ENCODE measurements at places on chromosomes 12 and 14. TPM values are rescaled to one million over a fixed set of nuclear protein-coding genes. Genes with fewer than 3 reads are reported as not detected.

DNA sequence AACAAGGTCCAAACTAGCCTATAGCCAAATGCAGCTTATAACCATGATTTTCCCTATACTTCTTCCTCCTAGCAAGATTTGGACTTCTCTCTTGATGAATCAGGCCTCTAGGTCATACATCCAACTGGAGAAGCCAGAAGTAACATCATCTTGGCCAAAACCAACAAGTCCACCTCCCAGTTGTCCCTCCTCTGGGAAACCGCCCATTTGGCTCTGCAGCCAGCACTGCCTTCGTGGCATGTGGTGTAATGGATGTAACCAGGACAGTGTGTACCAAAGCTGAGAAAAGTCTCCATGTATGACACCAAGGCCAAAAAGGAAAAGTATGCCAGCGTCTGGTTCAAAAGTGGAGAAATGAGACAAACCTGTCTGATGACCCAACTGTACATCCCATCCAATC, 59.3 kb upstream of the VASH1 start:
- H3K27ac ChIP-seq, result no peak overlapping the region
- H3K27me3 ChIP-seq, result peaks cover 4% of the 10 kb centered on the region
- no peak overlapping the region for H3K4me3 ChIP-seq
- peak; percentile 6 for DNase-seq
- no peaks in the 10 kb centered on the region for H3K4me1 ChIP-seq
- H3K36me3 ChIP-seq, result no peaks in the 10 kb centered on the region

- DNase-seq, result no peak
- H3K27me3 ChIP-seq, result no peaks in the 10 kb centered on the region
- no peaks in the 10 kb centered on the region for H3K4me1 ChIP-seq
- no peak overlapping the region for H3K4me3 ChIP-seq
Observed at GRCh38 chr14:21486640-21487087, 9.7 kb downstream of the TOX4 start.

SHMT2 gene
- total RNA-seq, result 108 TPM

DNA sequence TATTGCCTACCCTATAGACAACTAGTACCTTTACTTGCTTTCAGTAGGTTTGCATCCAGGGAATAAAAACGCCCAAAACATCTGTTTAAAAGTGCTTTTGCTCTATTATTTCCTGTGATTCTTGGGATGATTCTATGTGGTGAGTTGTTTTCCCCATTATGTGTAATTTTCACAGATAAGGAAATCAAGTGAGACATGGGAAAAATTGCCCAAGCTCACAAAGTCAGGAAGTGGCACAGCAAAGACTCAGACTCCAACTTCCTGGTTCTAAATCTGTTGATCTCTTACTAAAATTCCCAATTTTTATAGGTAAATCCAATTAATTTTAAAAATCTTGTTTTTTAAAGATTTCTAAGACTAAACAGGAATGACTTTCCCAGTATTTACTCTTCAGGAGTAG, 39.0 kb downstream of the NID2 start:
- H3K27ac ChIP-seq, result no peak overlapping the region
- no peak for DNase-seq
- H3K4me1 ChIP-seq, result peaks cover 27% of the 10 kb centered on the region
- H3K27me3 ChIP-seq, result no peaks in the 10 kb centered on the region
- no peak overlapping the region for H3K4me3 ChIP-seq
- H3K36me3 ChIP-seq, result peaks cover 5% of the 10 kb centered on the region

DNA sequence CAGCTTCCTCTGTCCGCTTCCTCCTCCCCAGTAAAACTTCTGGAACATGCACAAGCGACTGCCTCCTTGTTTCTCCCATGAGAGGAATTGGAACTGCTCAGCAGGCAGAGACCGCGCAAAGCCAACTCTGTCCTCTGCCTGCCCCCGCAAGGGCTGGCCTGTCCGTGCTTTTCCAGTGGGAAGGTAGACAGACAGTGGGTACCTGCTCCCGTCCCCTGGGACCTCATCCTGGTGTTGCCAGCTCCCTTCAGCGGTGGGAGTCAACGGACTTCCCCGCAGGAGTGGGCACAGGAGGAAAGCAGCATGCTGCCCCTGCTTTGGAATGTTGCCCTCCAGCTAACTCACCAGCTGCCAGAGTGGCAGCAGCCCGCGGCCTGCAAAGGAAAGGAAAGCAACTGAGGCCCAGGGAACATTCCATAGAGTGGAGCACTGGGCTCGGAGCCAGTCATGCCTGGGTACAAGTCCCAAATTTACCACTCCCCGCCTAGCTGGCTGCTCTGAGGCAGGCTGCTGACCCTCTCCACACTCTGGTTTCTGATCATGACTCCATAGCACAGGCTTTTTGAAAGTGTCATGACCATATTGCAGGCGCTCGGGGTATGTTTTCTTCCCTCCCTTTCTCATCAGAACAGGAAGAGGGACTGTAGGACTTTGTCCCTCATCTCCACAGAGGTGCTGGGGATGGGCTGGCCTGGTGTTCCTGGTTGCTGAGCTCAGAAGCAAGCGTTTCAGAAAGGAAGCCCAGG, 89.2 kb upstream of the CLMN start:
- H3K27ac ChIP-seq, result no peak overlapping the region
- peaks cover 18% of the 10 kb centered on the region for H3K27me3 ChIP-seq
- peaks cover 38% of the 10 kb centered on the region for H3K4me1 ChIP-seq
- H3K36me3 ChIP-seq, result no peaks in the 10 kb centered on the region

GRCh38 chr14:104865081-104865630, at the start of gene CEP170B:
Gene CEP170B (plus strand): TSS chr14:104865268. CDS start chr14:104868451, 3,183 bp downstream.
- H3K4me1 ChIP-seq, result peaks cover 4% of the 10 kb centered on the region

KLRC1 gene
- total RNA-seq, result not detected

DNA sequence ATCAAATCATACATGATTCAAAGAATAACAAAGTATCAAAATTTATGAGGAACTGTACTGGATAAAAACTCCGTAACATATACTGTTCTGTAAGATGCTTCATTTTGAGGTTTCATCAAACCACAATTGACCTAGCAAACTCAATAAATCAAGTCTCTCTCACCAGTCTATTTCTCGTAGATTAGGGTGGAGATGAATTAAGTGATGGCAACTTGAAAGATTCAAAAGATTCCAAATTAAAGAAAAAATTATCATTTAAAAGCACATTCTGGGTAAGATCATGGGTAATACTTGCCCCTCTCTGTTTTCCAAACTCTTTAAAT, 74.4 kb downstream of the PAPLN start:
- H3K4me3 ChIP-seq, result no peak overlapping the region
- peaks cover 10% of the 10 kb centered on the region for H3K36me3 ChIP-seq
- no peak for DNase-seq
- H3K4me1 ChIP-seq, result peaks cover 6% of the 10 kb centered on the region
- no peaks in the 10 kb centered on the region for H3K27me3 ChIP-seq

- peaks cover 11% of the 10 kb centered on the region for H3K36me3 ChIP-seq
- H3K4me3 ChIP-seq, result no peak overlapping the region
Observed at GRCh38 chr14:68841016-68841809, 48.3 kb upstream of the ZFP36L1 start.

GRCh38 chr12:51921017-51921725, 13.9 kb downstream of the ACVRL1 start:
- DNase-seq, result no peak
- H3K27me3 ChIP-seq, result no peaks in the 10 kb centered on the region
- no peak overlapping the region for H3K27ac ChIP-seq
- peaks cover 38% of the 10 kb centered on the region for H3K4me1 ChIP-seq
- no peaks in the 10 kb centered on the region for H3K36me3 ChIP-seq
